SK-N-SH treated with all-trans-retinoic acid at 6 μM for 48 hours (cell line): ENCODE measurements at places on chromosomes 3 and 15.

DNA sequence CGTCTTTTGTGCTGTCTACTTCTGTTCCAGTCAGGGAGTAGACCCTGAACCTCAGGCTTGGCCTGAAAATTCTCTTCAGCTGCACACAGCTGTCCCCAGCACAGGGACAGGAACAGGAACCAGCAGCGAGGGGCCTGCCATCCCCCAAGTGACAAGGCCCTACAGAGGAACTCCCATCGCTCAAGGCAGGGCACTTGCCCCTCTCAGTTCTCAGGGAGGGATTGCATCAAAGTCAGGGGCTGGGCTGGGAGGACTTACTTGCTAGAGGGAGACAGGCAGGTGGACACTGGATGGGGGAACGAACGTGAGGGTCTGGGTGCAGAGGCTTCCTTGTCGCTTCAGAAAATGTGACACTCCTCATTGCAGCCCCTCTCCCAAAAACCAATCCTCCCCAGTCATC, 163.6 kb downstream of the CHSY1 start:
- no peak for ATAC-seq

DNA sequence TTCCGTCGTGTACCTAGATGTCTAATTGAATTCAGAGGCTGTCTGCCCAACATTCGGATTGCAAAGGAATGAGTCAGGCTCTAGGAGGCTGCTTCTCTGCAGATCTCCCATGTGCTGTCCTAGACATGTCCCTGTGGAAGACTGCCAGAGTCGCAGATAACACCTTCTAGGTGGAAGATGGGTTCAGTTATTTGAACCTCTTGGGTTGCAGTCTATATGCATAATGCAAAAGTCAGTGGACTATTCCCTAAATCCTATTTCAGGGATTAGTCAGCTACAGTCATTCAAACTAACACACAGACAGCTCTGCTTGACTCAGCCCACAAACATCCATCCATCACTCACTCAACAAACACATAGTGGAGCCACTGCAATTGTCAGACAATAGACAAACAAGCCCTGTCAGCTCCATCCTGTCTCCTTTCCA, 300.0 kb upstream of the CTNNB1 start:
- no peak for ATAC-seq

DNA sequence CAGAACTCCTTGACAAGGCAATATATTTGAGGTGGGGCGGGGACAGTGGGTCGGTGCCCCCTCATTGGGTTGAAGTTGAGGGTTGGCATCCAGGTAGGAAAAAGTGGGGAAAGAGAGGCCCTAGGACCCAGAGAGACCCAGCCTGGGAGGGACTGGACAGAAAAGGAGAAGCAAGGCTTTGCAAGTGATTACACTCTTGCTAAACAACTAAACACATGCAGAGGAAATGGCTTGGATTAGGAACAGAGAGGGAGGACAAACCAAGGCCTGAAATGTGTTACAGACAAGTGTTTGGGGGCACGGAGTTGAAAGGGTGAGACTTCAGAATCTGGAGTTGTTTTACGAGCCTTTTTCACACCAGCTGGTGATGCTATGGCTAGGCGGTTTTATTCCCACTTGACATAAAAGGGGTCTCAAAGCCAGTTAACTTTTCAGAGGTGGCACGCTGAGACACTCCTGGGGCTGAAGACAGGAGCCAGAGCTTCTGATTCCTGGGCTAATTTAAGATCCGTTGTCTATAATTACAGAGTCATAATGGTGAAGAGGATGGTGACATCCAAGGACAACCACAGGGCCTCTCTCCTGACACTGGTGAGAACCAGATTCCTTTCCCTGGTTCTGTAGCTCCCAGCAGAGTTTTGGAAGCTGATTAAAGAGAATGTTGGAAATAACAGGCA, 7.7 kb upstream of the KCTD6 start:
- ATAC-seq: no peak

DNA sequence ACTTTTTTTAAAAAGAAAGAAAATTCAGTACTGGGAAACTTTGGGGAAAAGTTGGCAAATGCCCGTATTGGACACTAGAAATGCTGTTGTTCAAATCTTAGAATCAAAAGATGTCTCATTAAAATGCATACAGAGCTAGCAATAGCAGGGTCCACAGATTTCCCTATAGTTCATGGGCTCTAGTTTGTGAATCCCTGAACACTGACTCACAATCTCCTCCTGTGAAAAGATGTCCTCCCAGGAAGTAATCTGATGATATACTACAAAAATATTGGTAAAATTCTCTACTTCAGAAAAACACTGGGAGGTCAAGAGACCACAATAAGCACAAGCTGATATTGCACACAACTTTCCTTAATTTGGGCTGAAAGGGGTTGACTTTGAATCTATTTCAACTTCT, 568.4 kb upstream of the ZNF385D start:
- ATAC-seq: peak; percentile 33

DNA sequence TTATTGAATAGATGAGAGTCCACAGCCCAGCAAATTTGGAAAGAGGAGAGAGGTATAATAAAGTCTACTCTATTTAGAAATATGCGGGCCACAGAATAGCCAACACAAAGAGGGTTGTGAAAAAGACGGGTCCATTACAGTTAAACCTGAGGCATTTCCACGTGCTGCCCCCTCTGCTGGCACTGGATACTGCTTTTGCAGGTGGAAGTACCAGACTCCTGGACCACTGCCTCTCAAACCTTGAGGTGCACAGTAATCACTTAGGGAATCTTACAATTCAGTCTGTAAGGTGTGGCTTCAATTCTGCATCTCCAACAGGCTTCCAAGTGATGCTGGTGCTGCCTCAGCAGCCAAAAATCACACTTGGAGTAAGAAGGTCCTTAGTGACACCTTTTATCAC, 3.0 kb upstream of the TFDP2 start:
- ATAC-seq: no peak
